ENCODE measurements at places on chromosomes 12 and 14. TPM values are rescaled to one million over a fixed set of nuclear protein-coding genes. Genes with fewer than 3 reads are reported as not detected.

Gene KLRF1
- 5.6 TPM for polyA plus RNA-seq

Gene GALNT16
- not detected for polyA plus RNA-seq

Gene ARHGEF25
- polyA plus RNA-seq, result not detected

Gene KRT83
- polyA plus RNA-seq, result not detected

Gene RNF41
- 136 TPM for polyA plus RNA-seq

GRCh38 chr14:79043194-79043889 lies 873.2 kb downstream of the NRXN3 start:
- H3K36me3 ChIP-seq, result no peaks in the 10 kb centered on the region
- no peak overlapping the region for H3K4me3 ChIP-seq
- H3K27me3 ChIP-seq, result no peaks in the 10 kb centered on the region
- H3K27ac ChIP-seq, result no peak overlapping the region
- no peaks in the 10 kb centered on the region for H3K4me1 ChIP-seq
- no peak for DNase-seq

GRCh38 chr12:6192604-6193380 lies 7.4 kb upstream of the CD9 start:
- no peaks in the 10 kb centered on the region for H3K36me3 ChIP-seq
- peak overlapping the region; percentile 21 for H3K4me3 ChIP-seq
- H3K27ac ChIP-seq, result peak overlapping the region; percentile 55
- DNase-seq, result no peak
- peaks cover 50% of the 10 kb centered on the region for H3K4me1 ChIP-seq

- H3K36me3 ChIP-seq, result peaks cover 8% of the 10 kb centered on the region
- no peak overlapping the region for H3K4me3 ChIP-seq
- DNase-seq, result no peak
Measured at GRCh38 chr14:100392356-100392755, 69.2 kb downstream of the SLC25A47 start.

DNA sequence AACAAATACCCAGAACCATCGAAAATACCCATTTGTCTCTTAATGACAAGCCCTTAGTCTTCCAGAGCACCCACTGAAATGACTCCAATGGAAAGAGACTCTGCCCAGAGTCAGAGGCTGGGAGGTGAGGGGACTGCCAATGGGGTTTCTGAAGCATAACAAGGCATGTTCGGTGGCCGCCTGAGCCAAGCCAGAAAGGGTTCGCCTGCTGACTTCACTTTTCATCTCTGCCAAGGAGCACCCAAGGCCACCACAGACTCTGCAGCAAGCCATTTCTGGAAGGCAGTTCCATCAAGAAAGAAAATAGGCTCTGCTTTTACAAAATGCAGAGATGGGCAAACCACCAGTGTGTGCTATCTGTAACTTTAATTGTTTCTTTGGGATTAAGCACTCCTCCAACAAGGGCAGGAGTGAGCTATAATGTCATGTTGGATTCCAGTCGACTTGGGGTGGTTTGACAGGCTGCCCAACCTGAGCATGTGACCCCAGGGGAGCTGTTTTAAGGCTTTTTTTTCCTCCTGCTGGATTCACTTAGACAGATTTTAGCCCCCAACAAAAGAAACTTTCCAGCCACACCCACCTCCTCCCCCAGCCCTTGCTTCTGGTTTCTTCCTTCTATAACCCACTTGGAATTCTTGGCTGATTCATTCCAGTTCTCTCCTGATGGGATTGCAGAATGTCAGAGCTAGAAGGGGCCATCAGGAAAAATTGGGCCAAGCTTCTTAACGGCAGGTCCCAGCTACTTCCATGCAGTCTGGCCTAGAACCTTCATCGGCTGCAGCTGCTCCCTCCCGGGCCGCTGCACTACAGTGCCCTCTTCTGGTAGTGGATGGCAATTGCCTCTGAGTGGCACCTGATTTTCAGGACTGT lies 24.1 kb downstream of the CKAP4 start:
- peaks cover 38% of the 10 kb centered on the region for H3K27me3 ChIP-seq
- H3K4me3 ChIP-seq, result peak overlapping the region; percentile 20
- H3K27ac ChIP-seq, result no peak overlapping the region
- H3K36me3 ChIP-seq, result no peaks in the 10 kb centered on the region
- peak; percentile 57 for DNase-seq

DNA sequence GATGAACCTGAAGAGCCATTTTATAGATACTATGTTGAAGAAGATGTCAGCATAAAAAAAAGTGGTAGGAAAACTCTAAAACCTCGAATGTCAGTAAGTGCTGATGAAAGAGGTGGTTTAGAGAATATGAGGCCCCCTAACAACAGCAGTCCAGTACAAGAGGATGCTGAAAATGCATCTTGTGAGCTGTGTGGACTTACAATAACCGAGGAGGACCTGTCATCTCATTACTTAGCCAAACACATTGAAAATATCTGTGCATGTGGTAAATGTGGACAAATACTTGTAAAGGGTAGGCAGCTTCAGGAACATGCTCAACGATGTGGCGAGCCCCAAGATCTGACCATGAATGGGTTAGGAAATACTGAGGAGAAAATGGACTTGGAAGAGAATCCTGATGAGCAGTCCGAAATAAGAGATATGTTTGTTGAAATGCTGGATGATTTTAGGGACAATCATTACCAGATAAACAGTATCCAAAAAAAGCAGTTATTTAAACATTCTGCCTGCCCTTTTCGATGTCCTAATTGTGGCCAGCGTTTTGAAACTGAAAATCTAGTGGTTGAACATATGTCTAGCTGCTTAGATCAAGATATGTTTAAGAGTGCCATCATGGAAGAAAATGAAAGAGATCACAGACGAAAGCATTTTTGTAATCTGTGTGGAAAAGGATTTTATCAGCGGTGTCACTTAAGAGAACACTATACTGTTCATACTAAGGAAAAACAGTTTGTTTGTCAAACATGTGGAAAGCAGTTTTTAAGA lies 17.8 kb upstream of the HSPA2 start:
- no peak overlapping the region for H3K27ac ChIP-seq
- DNase-seq, result no peak
- peaks cover 5% of the 10 kb centered on the region for H3K36me3 ChIP-seq
- H3K27me3 ChIP-seq, result no peaks in the 10 kb centered on the region
- H3K4me1 ChIP-seq, result peaks cover 10% of the 10 kb centered on the region

DNA sequence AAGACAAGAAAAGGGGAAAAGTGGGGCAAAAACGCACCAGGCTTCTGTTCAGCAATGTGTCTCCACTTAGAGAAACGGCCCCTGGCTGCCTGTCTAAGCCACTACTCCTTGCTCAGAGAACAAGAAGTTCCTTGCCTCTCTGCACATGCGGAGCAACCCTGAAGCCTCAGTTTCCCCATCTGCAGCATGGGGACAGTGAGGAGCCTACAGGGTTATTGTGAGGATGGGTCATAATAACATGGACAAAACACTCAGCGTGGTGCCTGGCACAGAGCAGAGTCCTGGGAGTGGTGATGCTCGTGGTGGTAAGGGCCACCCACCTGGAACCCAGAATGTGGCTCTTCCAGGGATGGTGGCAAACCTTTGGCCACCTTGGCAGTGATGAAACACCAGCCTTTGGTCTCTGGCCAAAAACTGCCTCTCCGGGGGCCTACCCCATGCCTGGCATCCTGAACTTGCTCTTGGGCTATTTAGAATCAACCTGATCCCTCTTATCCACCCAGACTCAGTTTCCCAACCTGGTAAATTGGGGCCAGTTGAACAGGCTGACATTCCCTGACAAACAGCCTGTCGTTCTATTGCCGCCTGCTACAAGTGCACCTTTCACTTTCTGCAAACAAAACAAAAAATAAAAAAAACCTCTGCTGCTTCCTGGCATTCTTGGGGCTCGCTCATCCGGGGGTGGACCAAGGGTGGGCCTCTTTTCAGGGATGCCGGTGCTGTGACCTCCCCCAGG lies 56.5 kb upstream of the DLK1 start:
- peaks cover 6% of the 10 kb centered on the region for H3K4me1 ChIP-seq
- H3K4me3 ChIP-seq, result no peak overlapping the region
- H3K36me3 ChIP-seq, result no peaks in the 10 kb centered on the region
- H3K27ac ChIP-seq, result no peak overlapping the region

GRCh38 chr14:23941230-23941629 lies 12.3 kb upstream of the DHRS4 start:
- no peak overlapping the region for H3K4me3 ChIP-seq
- H3K27me3 ChIP-seq, result no peaks in the 10 kb centered on the region
- peaks cover 7% of the 10 kb centered on the region for H3K36me3 ChIP-seq
- no peak overlapping the region for H3K27ac ChIP-seq

DNA sequence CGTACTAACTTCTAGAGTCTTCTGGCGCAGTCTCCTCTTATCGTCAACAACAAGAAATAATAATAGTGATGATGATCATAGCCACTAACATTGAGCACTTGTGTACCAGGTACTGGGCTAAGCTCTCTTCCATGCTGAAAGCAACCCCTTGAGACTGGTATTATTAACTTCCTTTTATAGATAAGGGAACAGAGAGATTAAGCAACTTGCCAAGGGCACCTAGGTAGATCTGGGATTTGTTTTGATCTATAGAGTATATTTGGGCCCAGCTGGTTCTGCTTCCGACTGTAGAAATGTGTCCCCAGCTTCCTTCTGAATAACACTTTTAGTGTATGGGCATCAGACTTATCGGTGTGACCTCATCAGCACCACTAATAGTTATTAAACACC lies 1.1 kb upstream of the ZNF219 start:
- H3K36me3 ChIP-seq, result no peaks in the 10 kb centered on the region
- H3K27ac ChIP-seq, result peak overlapping the region; percentile 20
- DNase-seq, result no peak
- peaks cover 17% of the 10 kb centered on the region for H3K4me1 ChIP-seq
- no peaks in the 10 kb centered on the region for H3K27me3 ChIP-seq

All from naive B cell (primary cell).